Choroid plexus epithelial cell (primary cell): ENCODE measurements at places on chromosomes 5 and 9.

DNA sequence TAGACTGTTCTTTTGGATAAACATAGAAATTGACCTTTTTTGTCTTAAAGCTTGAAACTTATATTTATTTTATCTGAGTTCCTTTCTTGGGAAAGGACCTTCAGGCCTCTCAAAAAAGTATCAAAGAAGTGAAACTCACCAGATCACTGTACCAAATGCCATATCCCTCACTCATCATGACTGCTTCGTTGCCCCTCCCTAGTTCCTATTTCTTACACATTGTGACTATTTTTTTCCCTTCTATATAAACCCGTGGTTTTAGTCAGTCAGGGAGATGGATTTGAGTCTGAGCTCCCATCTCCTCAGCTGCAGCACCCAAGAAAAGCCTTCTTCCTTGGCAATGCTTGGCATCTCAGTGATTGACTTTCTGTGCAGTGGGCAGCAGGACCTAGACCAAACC is 129.4 kb downstream of the LPAR1 start:
- DNase-seq, result no peak

DNA sequence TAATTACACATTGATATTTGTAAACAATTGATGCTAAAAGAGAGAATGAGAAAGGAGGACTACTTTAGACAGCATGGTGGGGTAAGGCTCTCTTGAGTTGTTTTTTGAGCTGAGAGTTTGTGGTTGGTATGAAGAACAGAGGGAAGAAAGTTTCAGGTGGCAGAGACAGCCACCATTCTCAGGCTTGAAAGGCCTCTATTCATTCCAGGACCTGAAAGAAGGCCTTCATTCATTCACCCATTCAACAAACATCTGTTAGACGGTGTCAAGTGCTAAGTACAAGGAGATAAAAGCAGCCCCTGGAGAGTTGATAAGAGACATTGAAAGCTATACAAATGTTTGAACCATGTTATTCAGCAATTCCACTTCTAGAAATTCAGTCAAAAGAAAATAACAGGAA is 21.7 kb upstream of the ADAM19 start:
- no peak for DNase-seq

- DNase-seq, result no peak
These were observed 109.2 kb downstream of the RAPGEF6 start for GRCh38 chr5:131525805-131526204.

DNA sequence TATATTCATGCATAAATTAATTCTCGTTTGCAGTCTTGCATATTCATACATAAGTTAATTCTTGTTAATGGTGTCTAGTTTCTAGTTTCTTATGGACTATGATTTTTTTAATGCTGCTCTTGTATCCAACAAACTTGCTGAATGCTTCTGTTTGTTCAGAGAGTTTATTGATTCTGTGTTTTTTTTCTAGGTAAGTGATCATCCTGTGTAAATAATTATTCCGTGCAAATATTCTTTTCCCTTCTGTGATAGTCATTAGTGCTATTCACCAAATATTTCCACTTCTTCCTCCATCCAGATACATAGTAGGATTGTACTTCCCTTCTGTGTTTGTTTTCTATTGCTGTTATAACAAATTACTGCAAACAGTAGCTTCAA is 35.8 kb upstream of the SHISAL2B start:
- no peak for DNase-seq

- no peak for DNase-seq
These were observed 158.9 kb downstream of the APBA1 start for GRCh38 chr9:69513141-69513820.

DNA sequence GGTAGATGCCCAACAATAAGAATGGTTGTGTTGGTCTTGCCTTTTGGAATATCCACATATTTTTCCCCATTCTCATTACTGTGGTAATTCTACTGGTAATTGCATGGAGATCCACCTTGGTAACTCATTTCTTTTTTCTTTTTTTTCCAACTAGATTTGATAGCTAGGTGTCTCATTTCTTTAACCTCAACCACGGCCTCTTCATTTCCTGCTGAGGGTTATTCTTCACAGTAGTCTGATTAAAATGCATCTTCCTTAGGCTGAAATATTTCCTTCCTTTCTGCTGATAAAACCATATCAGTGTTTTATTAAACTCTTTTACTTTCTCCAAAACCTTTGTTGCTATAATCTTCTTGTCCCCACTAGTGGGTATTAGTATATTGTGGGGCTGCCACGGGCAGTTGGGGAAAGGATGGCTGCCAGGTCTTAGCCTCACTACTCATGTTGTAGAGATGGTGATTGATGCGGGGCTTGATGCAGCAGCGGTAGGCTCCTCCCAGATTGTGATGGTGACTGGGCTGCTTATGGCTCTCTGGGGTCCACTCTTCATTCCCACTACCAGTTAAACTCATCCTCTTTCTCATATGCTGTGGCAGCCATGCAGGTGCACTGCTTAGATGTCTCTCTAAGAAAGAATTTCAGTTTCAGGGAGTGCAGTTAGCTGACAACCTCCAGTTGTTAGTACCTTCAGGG is 35.9 kb downstream of the KIF2A start:
- DNase-seq, result no peak

GRCh38 chr5:62920856-62921255 is 342.2 kb downstream of the LRRC70 start:
- DNase-seq, result peak; percentile 80

DNA sequence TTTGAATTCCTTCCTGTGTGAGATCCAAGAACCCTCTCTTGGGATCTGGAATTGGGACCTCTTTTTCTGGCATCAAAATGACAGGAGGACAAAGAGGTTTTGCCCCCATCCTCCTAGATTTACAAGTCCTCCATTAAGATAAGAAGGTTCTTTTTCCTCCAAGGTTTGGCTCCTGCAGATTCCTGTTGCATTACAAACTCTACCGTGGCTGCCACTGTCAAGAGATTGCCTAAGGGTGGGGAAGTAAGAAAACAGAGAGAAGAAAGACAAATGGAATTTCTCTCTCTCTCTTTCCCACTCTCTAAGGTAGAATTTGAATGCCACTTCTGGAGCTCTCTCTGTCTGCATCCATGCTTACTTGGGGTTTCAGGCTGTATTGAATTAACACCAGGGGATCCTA is 12.0 kb upstream of the SVEP1 start:
- peak; percentile 61 for DNase-seq

GRCh38 chr5:148794275-148794674 is 32.1 kb upstream of the ADRB2 start:
- DNase-seq, result peak; percentile 53

DNA sequence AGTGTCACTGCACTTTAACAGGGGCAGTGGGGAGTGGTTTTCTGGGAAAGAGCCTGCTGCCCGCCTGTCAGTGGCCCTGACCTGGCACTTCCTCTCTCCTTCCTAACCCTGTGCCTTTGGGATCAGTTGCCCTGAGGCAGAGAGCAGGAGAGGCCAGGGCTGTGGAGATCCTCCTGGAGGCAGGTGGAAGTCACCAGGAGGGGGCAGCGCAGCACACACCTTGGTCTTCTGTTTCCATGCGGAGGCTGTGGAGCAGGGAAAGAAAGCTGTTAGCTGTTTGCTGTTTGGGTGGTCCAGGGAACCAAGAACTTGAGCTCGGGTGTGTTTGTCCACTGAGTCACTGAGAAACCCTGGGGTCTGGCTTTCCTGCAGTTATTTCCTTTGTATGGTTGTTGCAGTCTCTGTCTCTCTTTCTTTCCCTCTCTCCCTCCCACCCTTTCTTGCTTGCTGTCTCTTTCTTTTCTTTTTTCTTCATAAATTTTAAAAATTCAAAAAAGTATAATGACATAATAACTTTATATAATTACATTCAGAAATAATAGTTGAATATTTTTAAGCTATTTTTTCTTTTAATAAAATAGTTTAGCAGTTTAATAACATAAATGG is 28.1 kb downstream of the NTRK2 start:
- DNase-seq, result peak; percentile 39

DNA sequence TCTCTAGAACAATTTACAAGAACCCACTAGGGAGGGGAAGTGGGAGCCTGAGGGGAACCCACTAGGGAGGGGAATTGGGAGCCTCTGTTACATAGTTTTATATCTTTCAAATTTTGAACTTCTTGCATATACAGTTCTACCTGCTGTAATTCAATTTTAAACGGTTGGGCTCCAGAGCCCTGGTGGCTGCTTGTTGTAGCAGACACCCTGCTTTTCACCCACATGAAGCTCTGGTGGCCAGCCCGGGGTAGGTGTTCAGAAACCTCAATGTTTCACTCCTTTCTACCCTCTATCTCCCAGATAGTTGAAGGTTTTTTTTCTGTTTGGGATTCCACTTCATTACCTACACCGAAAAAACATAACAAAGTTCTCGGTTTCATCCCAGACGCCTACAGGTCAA is 124.4 kb downstream of the TMEM174 start:
- DNase-seq, result no peak

- no peak for DNase-seq
These were observed 59.5 kb downstream of the OLFM1 start for GRCh38 chr9:135146766-135147473.

DNA sequence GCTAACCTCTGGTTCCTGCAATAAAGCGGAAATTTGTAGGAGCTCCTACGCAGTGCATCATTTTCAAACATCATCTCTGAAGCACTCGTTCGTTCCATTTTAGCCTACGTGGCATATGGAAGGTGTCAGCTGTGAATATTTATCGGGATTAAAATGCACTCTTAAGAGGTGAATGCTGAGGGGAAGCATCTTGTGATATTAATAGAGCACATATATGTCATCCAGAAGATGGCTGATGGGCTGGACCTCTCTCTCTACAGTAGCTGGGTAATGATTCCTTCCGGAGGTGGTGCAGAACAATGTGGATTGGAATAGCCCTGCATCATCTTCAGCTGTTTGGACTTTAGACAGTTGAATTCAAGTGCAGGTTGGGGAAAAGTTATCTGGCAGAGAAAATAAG is 478.7 kb downstream of the DMAC1 start:
- DNase-seq, result no peak

- no peak for DNase-seq
These were observed 73.4 kb downstream of the TMEM167A start for GRCh38 chr5:83003791-83004190.

DNA sequence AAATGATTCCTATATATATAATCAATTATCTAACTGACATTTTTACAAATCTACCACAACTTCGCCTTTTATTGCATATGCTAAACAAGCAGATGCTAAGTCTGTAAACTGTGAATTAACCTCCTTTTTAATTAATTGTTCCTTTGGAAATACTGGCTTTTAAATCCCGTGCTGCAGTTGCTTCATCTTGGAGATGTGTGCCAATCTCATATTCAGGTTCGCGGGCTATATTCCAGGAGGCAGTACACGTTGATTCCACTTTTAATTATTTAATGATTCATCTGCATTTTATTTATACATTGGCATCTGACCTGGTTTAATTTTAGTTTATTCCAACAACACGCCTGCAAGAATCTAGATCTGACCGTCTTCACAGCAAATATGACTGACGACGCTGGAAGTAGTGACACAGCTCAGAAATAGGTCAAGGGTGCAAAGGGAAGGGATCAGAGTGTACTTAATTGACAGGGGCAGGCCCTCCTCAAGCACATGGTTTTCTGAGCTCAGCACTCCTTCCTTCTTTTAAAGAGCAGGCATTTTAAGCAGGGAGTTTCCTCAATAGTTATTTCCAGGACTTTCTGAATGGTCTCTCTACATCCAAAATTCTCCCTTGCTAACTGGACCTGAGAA is 125.2 kb downstream of the GLIS3 start:
- DNase-seq, result no peak

GRCh38 chr5:73564018-73564417 is 1.4 kb downstream of the ANKRA2 start:
- DNase-seq, result peak; percentile 15

DNA sequence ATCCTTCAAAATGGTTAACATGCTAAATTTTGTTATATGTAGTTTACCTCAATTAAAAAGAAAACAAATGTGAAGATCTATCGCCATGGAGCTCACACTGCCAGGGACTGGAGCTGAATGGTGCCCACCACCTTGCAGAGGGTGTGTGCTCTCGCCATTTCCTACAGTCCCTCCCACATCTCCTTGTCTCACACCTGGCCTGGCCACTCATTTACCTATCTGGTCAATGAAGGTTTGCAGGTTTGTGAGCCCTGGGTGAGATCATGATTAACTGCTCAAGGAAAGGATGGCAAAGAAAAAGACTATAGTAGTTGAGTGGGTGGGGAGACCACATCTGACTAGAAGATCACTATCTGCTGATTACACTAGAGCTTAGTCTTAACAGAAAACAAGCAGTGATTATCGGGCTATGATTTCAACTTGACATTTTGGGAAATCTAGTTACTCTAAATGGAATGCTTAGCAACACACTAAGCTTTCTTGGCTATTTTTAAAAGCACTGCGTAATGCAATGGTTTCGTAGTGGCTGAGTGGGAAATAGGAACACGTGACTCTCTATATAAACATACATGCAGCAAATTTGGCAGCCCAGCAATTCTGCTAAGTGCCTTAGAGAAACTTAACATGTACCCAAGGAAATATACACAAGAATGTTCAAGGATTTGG is 27.3 kb downstream of the PUM3 start:
- DNase-seq, result peak; percentile 85

GRCh38 chr5:102866237-102866600 is 111.1 kb downstream of the PAM start:
- peak; percentile 36 for DNase-seq

DNA sequence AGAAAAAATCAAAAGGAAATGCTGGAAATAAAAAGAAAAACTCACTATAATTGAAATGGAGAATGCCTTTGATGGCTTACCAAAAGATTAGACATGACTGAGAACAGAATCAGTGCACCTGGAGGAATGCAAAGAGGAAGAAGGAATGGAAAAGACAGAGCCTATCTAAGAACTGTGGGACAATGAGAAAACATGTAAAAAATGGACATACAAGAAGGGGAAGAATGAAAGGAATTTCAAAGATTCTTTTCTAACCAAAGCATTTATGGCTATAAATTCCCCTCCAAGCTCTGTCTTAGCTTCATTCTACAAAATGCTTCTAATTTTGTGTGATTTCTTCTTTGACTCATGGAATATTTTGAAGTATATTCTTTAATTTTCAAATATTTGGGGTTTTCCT is 47.5 kb upstream of the CLK4 start:
- peak; percentile 66 for DNase-seq

GRCh38 chr5:73605223-73606087 is 20.5 kb upstream of the ARHGEF28 start:
- DNase-seq, result peak; percentile 65

GRCh38 chr9:108535526-108535925 is 320.3 kb downstream of the ACTL7B start:
- peak; percentile 31 for DNase-seq

- DNase-seq, result no peak
These were observed 170.2 kb upstream of the CD180 start for GRCh38 chr5:67366691-67367395.

DNA sequence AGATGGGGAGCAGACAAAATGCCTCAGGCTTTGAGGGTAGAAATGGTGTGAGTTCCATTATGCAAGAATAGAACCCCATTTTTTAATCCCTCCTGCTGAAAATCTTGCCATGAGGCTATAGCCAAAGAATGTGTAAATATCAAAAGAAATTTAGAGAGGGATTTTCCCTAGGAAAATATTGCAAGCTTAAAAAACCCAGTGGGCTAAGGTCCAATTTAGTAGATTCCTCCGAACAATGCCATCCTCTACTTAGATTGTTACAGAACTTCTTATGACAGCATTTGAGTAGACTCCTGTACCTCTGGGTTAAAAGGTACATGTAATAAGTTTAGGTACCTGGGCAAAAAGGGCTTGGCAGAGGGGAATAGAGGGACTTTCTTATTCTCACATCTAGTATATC is 138.4 kb downstream of the GHR start:
- DNase-seq, result no peak

GRCh38 chr9:99637641-99638040 is 184.0 kb upstream of the NR4A3 start:
- no peak for DNase-seq
